ENCODE measurements at places on chromosomes 3 and 15.

- DNase-seq: no peak
Measured at GRCh38 chr3:81426826-81427577, 334.4 kb downstream of the GBE1 start.

- no peak for DNase-seq
Measured at GRCh38 chr3:115052906-115053305, 94.2 kb downstream of the ZBTB20 start.

GRCh38 chr3:146646261-146646660 is 41.1 kb upstream of the PLSCR5 start:
- DNase-seq: no peak

GRCh38 chr15:62512904-62513303 is 347.8 kb upstream of the C2CD4B start:
- DNase-seq: no peak

DNA sequence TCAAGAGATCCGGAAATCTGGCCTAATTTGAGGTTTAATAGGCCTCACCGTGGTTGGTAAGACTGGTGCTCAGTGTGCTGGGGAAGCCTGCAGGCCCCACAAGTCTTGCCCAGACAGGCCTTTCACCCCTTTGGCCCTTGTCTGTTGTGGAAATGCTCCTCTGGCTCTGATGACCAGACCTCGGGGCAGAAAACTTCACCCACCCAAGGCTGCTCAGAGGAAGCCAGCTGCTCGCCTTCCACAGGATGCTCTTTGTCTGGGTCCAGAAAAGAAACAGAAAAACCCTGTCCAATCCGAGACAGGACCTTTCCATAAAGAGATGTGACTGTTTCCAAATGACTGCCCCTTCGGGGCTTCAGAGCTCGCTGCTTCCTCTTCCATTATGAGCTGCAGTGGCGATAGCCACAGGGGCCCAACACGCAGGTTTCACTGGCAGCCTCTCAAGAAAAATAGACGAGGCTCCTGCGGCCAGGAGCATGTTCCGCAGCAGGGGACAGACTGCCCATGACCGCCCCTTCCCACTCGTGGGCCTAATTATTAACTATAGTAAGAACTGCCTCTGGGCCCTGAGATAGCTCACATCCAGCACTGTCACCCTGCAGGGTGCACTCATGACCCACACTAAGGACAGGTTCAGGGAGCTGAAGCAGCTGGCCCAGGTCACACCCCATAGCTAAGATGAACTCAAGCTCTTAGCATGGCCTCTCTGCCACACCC is 6.8 kb upstream of the SNX22 start:
- DNase-seq: no peak

DNA sequence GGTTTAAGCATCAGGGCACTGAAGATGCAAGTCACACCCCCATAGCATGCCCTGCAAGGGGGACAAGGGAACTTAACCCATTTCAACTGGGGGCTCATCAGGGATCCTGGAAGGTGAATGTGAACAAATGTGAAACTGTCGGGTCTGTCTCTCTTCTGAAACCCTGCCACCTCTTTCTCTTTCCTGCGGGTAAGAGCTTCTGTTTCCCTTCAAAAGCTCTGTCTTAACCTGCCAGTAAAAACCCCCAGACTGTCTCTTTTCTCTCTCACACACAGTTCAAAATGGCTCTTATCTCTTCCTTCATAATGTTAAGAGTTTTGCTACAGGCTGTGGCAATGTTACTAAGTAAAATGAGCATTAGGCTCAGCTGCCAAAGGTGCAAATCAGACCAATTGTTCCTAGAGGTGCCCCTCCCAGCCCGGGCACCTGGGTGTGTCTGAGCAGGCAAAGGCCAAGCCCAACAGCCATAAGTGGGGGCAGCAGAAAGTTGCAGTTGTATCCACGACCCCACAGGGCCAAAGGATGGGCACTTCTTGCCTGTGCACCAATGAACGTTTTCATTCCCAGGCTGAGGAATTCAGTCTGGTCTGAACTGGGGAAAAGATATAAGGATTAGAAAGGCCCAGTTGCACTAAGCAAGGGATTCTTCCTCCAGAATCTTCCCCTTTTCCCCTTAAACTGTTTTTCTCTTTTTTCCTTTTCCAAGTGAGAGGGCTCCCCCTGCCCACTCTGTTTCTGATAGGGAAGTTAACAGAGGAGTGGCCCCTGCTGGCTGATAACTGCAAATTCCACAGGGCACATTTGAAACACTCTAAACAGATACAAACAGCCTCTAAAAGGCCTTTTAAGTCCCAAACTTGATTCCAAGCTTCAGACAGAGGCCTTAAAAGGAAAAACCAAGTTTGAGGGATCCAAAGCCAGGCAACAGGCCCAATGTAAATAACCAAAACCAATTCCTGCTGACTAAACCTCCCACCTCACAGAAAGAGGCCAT is 113.8 kb upstream of the EPHA6 start:
- no peak for DNase-seq

GRCh38 chr3:193780810-193781478 is 187.9 kb downstream of the OPA1 start:
- DNase-seq: peak; percentile 8

DNA sequence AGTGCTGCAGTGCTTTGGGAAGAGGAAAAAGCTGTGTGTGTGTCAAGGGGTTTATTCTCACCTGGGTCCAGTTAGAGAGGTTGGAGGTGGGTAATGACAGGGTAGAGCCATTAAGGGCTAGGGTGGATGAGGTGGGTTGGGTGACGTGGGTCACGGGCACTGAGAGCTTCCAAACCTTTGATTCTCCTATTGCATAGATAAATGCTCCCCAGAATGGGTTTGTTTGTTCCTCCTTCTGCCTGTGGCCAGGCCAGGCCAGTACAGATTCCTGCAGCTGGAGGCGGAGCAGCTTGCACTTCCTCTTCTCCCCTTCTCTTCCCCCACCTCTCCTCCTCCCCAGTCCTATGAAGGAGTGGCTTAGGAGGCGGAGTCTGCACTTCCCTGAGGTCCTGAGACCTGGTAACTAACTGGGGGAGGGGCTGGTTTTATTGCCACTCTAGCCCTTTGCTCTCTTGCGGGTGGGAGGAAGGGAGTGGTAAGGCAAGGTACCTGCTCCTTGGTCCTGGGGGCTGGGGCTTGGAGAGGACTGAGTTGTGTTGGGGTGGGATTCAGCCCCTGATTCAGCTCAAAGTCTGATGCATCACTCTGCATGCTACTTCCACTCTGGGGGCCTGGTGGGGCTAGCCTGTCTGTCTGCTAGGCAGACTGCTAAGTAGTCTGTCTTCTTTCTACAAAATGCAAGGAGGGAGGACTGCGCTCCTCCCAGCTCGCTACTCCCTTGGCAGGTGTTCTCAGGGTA is 3.5 kb downstream of the SPINT1 start:
- DNase-seq: no peak

DNA sequence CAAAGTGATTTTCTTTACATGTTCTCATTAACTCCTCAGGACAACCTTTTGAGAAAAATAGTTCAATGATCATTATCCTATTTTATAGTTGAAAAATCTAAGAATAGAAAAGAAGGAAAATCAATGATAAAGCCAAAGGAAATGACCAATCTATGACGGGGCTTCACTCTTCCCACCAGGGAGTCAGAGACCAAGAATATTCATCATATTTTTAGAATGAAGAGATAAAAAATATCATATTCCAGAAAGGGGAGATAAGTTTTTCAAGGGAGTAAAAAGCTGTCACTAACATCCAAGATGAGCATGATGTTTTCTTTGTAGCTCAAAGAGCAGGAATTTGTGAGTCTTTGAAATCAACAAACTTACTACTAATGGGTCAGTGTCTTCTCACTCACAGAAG is 71.5 kb upstream of the LPP start:
- no peak for DNase-seq

DNA sequence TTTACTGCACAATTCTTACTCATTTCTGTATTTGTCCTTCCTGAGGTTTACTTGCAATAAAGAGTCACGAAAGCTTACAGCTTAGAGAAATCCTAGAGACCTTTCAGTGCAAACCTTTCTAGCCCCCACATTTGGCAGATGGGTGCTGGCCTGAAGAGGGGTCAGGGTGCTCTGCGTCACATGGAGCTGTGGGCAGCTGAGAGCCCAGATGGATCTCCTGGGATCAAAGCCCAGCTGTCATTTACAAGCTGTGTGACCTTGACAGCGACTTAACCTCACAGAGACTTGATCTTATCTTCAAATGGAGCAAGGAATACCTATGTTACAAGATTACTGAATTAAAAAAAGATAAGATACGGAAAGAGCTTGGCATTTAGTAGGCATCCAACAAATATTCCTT is 24.0 kb upstream of the RAF1 start:
- no peak for DNase-seq

GRCh38 chr15:98787194-98787593 is 138.9 kb downstream of the IGF1R start:
- no peak for DNase-seq

DNA sequence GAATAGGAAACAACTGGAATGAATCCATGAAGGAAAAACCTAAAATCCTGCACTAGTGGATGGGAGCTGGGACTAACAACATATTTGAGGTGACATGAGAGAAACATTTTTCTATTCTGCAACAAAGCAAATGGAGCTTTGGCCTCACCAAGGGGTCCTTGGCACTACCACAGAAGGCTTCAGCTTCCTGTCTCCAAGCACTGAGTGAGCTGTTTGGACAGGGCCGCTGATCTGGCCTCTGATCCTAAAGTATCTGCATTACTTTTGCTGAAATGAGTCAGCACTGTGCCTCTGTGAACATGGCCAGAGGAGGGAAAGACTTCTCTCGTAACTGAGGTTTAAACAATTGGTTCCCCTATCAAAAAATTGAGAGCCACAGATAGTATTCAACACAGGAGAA is 9.0 kb downstream of the ARPP21 start:
- no peak for DNase-seq

DNA sequence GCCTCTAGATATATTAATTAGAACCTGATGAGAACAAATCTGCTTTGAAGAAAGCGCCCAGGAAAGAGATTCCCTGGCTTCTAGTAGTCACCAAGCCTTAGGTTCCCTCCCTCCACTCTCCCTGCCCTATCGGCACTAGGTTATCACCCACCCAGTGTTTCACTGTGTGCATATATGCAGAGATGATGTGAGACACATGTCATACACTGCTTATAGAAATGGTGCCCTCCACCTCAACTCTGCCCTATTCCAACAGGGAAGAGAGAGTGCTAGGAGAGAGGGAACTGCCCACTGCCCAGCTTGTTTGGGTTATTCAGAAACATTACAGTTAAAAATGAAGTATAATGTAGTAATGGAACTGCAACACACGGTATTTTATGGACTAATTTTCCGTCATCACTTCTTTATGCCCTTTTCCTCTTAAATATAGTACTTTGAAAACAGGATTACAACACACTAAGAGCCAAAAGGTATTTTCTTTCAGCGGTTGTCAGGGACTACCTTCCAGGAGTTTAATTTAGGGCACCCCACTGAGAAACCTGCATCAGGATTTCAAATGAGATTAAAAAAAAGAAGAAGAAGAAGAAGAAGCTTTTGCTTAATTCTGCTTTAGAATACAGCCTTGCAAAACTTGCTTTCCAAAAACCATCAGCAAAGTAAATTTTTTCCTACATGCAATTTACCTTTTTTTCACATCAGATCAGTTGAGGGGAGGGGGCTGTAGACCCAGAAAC is 55.3 kb downstream of the MEIS2 start:
- DNase-seq: no peak

GRCh38 chr3:62676689-62677271 is 198.4 kb downstream of the CADPS start:
- DNase-seq: no peak

DNA sequence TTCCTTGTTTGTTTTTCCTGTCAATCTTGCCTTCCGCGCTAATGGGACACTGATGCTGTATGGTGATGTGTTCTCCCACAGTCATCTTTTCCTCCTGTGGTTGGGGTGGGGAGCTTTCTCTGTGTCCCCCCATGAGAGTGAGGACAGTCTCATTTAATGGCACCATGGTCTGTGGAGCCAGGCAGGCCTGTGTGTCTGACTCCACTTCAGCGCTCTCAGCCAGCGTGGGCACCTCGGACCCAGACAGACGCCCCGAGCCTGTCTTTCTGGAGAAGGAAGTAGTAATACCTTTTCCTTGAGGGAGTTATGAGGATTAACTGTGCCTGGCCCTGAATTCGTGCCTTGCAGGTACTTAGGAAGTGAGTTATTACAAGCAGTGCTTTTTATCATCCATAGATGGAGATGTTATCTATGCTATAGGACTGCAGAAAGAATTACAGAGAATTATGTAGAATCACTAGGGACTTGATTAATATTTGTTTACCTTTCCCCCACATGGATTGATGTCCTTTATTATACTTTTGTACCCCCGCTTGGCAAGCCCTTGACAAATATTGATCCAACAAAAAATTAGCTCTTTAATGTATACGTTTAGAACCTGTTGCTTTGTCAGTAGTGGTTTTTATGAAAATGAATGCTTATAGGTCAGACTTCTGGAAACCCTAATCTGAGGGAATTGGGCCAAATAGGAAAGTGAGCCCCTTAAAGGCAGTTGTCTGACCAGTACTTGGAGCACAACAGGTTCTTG is 152.4 kb downstream of the PGPEP1L start:
- no peak for DNase-seq

- DNase-seq: no peak
Measured at GRCh38 chr15:37094915-37095711, 5.2 kb downstream of the MEIS2 start.

GRCh38 chr15:62106096-62106495 is 39.3 kb downstream of the C2CD4A start:
- no peak for DNase-seq

DNA sequence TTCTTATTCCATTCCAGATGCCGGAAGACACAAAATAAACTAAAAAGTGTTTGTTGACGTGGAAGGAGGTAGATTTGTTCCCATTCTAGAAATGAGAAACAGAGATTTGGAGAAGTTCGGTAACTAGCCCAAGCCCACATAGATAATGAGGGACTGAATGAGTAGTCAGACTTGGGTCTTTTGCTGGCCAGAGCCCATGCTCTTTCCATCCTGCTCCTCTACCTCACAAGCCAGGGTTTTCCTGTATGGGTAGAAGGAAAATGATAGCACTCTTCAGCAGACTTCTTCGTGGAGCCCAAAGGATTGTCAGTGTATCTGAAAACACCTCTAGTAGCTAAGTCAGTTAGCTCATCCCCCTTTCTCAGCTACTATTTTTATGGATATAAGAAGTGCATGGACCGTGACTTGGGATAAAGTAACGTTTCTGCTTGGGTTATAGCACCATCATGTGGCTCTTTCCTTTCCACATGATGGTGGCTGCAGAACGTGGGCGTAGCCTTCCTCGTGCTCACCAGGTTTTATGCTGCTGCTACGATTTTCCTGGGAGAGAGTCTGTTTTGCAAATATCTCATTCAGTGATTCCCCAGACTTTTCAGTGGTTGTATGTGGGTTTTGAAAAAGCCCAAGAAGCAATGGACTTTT is 84.6 kb downstream of the DGKG start:
- DNase-seq: no peak

DNA sequence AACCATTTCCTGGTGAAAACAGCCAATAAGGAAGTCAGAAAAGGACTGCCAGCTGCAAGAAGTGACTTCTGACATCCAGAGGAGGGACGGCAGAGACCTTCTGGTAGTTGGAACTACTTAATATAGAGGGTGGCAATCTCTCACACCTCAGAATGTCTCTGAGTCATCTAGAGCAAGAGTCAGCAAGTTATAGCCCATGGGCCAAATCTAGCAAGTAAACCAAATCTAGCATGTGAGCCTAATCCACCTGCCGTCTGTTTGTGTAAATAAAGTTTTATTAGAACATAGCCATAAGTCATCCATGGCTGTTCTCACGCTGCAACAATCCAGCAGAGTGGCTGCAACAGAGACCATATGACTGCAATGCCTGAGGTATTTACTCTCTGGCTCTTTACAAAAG is 160.5 kb upstream of the NR2E3 start:
- DNase-seq: no peak

GRCh38 chr3:21117370-21117769 is 633.6 kb downstream of the ZNF385D start:
- DNase-seq: no peak
